A673 (cell line): ENCODE measurements at places on chromosomes 7 and 10. TPM values are rescaled to one million over a fixed set of nuclear protein-coding genes. Genes with fewer than 3 reads are reported as not detected.

GRCh38 chr7:155983176-155983815 is 171.0 kb upstream of the SHH start:
- DNase-seq, result no peak

GRCh38 chr10:82759050-82759449 is 884.1 kb downstream of the NRG3 start:
- no peak for DNase-seq

GRCh38 chr7:84194484-84195271 is at the start of gene SEMA3A:
Gene SEMA3A, minus strand, starts transcription at chr7:84194789. Its CDS starts 203 bp downstream, at chr7:84194586.
- DNase-seq, result peak; percentile 81

DNA sequence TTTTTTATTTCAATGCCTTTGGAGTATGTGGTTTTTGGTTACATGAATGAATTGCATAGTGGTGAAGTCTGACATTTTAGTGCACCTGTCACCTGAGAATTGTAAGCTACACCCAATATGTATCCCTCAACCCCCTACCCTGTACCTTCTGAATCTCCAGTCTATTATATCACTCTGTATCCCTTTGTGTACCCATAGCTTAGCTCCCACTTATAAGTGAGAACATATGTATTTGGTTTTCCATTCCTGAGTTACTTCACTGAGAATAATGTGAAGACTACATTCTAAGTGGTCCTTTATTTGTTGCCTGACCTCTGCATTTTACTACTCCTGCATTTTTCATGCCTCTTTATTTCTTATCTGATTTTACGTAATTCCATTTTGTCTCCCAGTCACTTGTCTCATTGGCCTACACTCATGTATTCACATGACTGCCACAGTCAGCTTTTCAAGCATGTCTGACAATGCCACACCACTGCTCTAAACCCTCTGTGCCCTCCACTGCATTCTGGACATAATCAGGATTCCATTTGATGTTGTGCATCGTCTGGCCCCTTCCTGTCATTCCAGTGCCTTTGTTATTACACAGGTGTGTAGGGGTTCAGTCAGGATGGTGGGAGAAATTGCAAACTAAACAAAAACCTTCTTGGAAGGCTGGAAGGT is 1325.5 kb downstream of the XPNPEP1 start:
- no peak for DNase-seq

GRCh38 chr10:33416209-33416608 is 81.7 kb upstream of the NRP1 start:
- DNase-seq, result no peak

- DNase-seq, result no peak
Measured at GRCh38 chr7:105782391-105783042, 93.9 kb downstream of the ATXN7L1 start.

- no peak for DNase-seq
Measured at GRCh38 chr7:49597805-49598204, 175.6 kb upstream of the VWC2 start.

GRCh38 chr10:21756707-21757106 is 222.7 kb downstream of the MLLT10 start:
- DNase-seq, result no peak

DNA sequence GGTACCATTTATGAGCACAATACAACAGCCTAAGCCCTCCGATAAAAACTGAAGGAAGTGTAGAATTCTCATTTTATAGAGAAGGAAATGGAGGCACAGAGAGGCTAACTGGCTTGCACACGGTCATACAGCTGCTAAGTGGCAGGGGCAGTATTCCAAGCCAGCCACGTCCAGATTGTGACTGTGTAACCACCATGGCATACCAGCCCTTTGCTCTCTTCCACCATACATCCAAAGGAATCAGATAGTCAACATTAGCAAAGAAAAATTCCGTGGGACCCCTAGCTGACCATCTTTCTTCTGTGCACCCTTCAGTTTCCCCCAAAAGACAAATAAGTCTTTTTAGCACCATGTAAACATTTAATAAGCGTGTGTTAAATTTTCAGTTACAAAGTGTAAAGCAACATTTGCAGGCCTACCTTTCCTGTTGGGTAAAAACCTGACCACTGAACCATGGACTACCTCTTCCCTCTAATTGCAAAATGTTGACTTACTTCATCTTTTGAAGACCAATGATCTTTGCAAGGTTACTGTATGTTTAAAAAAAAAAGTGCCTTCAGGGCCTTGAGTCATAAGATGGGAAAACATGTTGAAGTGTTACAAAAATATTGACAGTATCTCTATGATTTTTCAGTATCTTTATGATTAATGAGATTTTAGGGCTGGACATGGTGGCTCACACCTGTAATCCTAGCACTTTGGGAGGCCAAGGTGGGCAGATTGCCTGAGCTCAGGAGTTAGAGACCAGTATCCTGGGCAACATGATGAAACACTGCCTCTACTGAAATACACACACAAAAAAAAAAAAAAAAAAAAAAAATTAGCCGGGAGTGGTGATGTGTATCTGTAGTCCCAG is 24.3 kb upstream of the PDZD8 start:
- DNase-seq, result no peak

- no peak for DNase-seq
Measured at GRCh38 chr10:3616880-3617279, 168.1 kb downstream of the KLF6 start.

DNA sequence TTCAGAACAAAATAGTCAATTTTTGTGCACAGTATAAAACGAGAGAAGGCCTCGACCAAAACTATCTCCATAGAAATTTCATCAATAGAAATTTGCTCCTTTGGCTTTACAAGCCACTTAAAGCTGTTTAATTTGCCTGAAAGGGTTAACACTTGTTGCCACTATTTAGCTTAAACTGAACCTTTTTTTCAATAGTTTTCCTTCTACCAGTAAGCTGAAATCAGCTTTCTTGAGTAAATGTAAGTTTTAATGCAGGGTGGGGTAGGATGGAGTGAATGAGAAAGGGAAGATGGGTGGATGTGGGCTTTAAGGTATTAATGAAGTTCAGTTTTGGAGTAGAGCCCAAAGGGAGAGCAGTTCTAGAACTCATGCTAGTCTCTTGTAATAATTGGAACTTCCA is 39.5 kb downstream of the ARL4A start:
- no peak for DNase-seq

GRCh38 chr7:23615331-23615730 is 18.1 kb downstream of the CCDC126 start:
- no peak for DNase-seq

DNA sequence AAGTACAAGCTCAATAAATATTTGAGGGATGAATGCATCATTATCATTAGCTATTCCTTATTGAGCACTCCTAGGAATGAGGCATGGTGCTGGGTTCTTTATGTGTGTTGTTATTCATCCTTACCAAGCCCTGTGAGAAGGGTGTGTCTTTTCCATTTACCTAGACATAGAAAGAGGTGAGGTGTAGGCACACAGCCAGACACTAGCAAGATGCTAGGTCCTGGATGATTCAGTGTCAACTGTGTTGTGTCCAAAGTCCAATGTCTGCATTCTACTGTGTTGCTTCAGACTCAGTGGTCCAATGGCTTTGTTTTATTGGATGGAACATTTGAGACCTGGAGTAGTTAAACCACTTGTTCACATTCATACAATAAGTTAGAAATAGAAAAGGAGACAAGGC is 605.5 kb downstream of the LRMDA start:
- no peak for DNase-seq

- no peak for DNase-seq
Measured at GRCh38 chr7:88278881-88279280, 27.8 kb downstream of the STEAP4 start.

DNA sequence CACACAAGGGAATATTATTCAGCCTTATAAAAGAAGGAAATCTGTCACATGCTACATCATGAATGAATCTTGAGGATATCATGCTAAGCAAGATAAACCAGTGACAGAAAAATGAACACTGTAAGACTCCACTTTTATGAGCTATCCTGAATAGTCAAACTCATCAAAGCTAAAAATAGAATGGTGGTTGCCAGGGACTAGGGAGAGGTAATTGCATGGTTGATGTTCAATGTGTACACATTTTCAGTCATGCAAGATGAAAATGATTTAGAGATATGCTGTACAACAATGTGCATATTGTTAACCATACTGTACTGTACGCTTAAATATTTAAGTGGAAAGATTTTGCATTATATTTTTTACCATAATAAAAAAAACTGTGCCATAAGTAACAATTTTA is 1349.1 kb downstream of the XPNPEP1 start:
- DNase-seq, result no peak

Gene PODXL
- 22.1 and 22.6 TPM in 2 replicates for total RNA-seq

Gene FAM237B
- total RNA-seq, result not detected in 2 replicates

Gene ZNF485
- 5.1 and 7.2 TPM in 2 replicates for total RNA-seq

Gene SEMA3C
- 12.4 and 13.3 TPM in 2 replicates for total RNA-seq

Gene KDM7A
- total RNA-seq, result 9.6 and 11.7 TPM in 2 replicates

Gene DLD
- 121 and 124 TPM in 2 replicates for total RNA-seq

Gene DNAH11
- 0.15 and 0.54 TPM in 2 replicates for total RNA-seq

Gene PDK4
- total RNA-seq, result not detected in 2 replicates

Gene SGCE
- total RNA-seq, result 49.2 and 52.9 TPM in 2 replicates

Gene MSANTD7
- total RNA-seq, result 19.1 and 20.3 TPM in 2 replicates

Gene XPNPEP1
- total RNA-seq, result 65.4 and 72.5 TPM in 2 replicates

Gene GPRIN2
- total RNA-seq, result not detected in 2 replicates

Gene RSPH10B2
- 0.34 and 0.44 TPM in 2 replicates for total RNA-seq
